Mucosa of gallbladder (tissue), 1 donor: ENCODE measurements at places on chromosomes 3 and 15. TPM values are rescaled to one million over a fixed set of nuclear protein-coding genes. Genes with fewer than 3 reads are reported as not detected.

GRCh38 chr3:177571944-177572315 lies 374.6 kb upstream of the TBL1XR1 start:
- DNase-seq, result no peak

- DNase-seq, result peak; percentile 27
Measured at GRCh38 chr3:136819731-136820679, 1.1 kb downstream of the SLC35G2 start.

- DNase-seq, result no peak
Measured at GRCh38 chr15:66481107-66481856, 16.3 kb downstream of the SNAPC5 start.

GOLGA6D gene
- total RNA-seq, result 0.12 TPM

CDCP1 gene
- total RNA-seq, result 42.4 TPM

GOLGA6B gene
- not detected for total RNA-seq

EFCC1 gene
- total RNA-seq, result 25.1 TPM

- DNase-seq, result peak; percentile 25
Measured at GRCh38 chr3:142447301-142447851, 461 bp downstream of the XRN1 start.

DNA sequence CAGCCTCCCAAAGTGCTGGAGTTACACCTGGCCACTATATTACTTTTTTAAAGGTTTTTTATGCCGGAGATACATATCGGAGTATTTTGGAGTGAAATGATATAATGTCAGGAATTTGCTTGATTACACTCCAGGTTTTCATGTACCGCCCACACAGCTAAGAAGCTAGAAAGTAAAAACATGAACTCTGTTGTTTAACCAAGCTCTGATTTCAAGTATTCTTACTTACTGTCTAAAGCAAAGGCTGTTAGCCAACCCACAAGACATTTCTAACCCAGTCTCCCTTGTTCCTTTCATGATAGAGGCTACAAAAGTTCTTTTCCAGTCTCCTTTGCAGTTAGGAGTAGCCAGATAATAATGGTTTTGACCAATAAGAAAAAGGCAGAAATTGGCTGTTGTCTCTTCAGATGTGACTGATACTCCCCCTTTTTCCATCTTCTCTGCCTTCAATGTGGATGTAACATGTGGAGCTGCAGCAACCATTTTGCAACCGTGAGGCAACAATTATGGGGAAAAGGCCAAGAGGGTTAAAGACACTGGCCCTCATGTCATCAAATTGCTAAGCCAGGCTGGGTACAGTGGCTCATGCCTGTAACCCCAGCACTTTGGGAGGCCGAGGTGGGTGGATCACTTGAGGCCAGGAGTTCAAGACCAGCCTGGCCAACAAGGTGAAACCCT lies 6.1 kb upstream of the CP start:
- no peak for DNase-seq

NEK10 gene
- total RNA-seq, result 6.2 TPM

DNA sequence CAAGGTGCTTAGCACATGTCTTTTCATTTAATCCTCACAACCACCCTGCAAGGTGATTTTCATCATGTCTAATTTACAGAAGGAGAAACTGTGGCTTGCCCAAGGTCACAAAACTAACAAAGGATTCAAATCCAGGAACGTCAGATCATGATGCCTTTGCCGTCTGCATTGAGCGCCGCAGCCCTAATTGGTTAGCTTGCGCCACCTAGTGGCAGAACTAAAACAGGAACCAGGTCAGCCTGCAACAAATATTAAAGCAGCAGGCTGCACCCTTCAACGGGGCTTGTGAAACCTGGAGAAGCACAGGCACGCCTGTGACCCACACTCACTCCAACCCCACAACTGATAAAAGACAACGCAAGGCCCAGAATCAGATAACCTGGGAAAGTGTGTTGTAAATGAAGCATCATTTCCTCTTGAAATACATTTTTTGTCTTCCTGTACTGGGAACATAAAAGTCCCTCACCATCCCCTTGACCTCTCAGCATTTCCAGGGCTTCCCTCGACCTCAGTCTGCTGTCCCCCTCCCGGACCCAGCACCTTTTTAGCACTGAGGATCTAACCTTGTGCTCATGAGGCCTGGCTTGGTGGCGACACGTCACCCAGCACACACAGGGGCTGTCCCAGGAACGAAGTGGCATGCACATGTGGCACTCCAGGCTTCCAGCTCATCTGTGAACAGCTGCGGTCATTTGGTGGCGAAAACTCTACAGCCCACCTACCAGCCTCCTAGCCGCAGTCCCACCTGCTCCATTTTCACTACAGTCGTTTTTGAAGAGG lies 17.3 kb downstream of the DPH3 start:
- DNase-seq, result peak; percentile 86

- no peak for DNase-seq
Measured at GRCh38 chr15:65957451-65957850, 88.2 kb downstream of the RAB11A start.

- DNase-seq, result no peak
Measured at GRCh38 chr3:108642526-108642925, 53.0 kb downstream of the DZIP3 start.

DNA sequence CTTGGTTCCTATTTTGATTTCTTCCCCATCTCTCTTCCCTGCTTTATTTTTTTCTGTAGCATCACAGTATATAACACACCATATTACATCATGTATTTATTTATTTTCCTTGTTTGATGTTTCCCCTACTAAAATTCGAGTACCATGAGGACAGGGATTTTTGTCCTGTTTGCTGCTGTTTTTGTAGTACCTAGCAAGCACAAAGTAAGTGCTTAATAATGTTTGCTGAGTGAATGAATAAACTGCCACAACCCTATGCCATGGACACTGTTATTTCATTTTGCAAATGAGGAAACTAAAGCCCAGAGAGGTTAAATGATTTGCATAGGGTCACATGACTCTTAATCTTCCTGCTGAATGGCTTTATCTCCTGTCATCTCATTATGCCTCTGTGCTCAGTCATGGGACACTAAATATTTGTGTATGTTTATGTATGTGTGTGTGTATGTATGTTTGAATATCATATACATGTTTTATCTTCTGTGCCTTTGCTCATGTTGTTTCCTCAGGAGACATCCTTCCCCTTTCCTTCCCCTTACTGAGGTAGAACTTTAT lies 26.1 kb upstream of the MGA start:
- no peak for DNase-seq

PLSCR5 gene
- total RNA-seq, result not detected

PCBP4 gene
- 45.1 TPM for total RNA-seq

- DNase-seq, result no peak
Measured at GRCh38 chr15:88890495-88890894, 4.8 kb downstream of the HAPLN3 start.

DNA sequence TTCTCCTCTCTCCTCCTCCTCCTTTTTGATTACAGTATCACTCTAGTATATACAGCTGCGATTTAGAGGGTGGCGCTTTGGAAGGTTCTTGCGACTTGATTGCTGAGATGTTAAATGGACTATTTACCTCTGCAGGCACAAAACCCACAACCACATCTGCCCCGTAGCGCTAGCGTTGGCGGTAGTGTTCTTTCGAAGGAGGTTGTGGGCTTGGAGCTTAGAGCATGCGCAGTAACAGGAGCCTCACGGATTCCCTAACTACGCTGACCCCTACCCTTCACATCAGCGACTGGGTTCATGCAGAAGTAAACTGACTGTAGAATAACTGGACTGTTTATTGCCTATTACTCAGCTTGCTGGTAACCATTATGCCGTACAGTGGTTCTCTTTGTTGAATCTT lies 58.0 kb downstream of the CGGBP1 start:
- DNase-seq, result no peak

DNA sequence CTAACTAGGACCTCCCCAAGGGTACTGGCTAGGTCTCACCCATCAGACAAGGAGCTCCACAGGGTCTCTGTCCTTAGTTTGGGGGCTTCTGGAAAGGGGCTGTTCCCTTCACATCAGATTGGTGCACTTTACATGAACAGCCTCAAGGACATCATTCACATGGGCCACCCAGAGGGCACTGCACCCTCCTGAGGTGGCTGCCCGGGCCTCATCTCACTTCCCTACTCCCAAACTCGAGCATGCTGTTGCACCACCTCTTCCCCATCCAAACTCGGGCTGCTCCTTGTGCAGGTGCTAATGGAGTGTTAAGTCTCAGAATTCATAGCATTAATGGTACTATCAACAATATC lies 48.1 kb downstream of the RAB11A start:
- DNase-seq, result no peak

DNA sequence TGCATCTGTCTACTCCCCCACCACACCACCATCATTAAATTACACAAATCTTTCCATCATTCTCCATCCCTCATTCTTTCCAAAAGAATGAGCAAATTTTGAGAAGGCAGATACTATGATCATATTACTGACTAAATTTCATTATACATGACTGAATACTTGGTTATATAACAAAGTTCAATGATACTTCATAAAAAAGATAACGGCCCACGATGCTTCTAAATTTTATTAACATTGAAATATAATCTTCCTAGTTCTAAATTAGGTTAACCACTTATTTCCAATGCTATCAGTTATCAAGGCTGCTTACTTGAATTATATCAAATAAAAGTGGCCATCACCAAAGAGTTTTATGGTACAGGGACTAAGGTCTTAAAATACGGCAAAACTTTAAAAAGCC lies 13.5 kb downstream of the HERC1 start:
- no peak for DNase-seq

DNA sequence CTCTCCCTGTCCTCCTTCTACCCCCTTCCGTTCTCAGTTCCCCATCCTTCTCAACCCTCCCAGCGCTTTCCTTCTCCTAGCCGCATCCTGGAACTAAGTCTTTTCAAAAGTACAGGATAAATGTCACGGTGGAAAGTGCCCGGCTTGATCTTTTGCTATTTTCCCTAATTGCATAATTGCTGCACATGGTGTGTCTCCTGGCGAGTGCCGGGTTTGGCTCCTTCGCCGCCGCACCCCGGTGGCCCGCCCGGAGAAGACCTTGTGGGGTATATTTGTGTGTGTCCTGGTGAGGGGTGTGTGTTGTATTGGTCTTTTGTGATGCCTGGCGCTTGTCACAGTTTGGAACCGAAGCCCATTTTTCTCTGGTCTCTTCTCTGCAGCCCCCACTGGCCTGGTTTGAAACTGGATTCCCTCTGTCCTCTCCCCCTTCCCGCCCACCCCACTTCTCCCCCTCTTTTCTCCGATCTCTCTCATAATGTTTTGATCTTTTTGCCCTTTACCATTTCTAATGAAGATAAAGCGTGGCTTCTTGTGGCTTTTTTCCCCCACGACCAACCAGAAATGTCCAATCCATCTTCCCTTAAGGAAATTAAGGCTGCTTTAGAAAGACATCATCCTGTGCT lies 692 bp downstream of the UBE2E2 start:
- no peak for DNase-seq

BCL2A1 gene
- total RNA-seq, result 1.9 TPM

GRCh38 chr3:123841476-123842238 lies 42.5 kb downstream of the MYLK start:
- no peak for DNase-seq

CADPS gene
- 37.2 TPM for total RNA-seq

GRIP2 gene
- total RNA-seq, result 2.1 TPM

CYB561D2 gene
- 35.4 TPM for total RNA-seq

NEO1 gene
- 92.8 TPM for total RNA-seq

DNA sequence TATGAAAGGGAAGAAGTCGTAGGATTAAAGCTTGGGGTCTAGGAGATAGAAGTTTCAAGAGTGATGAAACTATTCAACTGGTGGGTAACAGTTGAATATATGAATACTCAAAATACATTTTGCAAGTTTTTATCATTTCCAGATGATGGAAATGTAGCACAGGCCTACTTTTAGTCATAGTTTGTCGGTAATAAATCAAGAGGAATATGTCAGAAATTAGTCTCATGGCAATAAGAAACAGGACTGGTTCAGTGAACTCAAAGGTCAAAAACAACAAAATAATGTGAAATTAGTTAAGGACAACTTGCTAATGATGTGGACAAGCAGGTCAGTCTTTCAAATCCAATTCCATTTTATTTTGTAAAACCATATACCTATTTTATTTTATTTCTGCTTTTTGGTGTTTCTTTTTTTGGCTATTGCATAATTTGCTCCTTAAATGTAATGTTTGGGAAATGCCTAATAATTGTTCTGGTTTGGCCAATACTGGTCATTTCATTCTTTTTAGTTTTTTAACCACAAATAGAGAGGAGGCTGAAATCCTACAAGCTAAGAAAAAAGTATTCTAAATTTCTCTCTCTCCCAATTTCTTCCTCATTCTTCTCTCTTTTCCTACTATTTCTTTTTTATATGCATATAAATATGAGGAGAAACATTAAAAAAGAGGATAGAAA lies 195.2 kb upstream of the ARHGEF26 start:
- DNase-seq, result no peak

PPM1L gene
- total RNA-seq, result 79.5 TPM

DNA sequence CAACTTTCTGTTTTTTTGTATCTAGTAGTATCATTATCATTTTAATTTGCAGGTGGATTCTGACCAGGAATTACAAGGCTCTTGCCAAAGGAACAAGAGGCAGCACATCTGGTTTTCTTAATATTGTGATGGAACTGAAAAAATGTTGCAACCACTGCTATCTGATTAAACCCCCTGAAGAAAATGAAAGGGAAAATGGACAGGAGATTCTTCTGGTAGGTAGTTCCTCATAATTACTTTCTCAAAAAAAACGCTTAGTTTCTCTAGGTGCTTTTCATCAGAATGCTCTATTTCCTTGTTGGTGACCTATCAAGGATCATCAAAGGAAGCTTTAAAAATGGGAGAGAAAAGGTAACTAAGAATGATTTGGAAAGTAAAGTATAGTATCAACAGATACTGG lies 71.6 kb downstream of the CHD2 start:
- no peak for DNase-seq

DNA sequence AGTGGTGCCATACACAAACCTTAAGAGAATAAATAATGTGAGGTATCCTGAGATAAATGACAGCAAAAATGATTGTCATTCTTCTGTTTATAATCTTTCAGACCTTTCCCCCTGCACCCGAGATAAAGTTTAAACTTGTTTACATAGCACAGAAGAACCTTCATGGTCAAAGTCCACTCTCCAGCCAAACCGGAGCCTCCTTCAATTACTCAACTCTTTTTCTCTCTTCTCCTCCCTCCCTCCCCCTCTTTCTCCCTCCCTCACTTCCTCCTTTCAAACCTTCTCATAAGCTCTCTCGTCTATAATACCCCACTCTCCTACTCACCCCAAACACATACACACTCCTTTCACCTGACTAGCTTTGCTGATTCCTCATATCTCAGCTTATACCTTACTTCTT lies 198.9 kb downstream of the EFHB start:
- peak; percentile 63 for DNase-seq
